Fibroblast of skin of right biceps (primary cell): ENCODE measurements at places on chromosomes 6 and 20.

GRCh38 chr6:16576451-16577368, 184.6 kb downstream of the ATXN1 start:
- DNase-seq, result no peak

GRCh38 chr20:44566811-44567210, 15.6 kb upstream of the PKIG start:
- DNase-seq, result no peak

- peak; percentile 54 for DNase-seq
Observed at GRCh38 chr6:32152769-32153563, 975 bp upstream of the PPT2 start.

DNA sequence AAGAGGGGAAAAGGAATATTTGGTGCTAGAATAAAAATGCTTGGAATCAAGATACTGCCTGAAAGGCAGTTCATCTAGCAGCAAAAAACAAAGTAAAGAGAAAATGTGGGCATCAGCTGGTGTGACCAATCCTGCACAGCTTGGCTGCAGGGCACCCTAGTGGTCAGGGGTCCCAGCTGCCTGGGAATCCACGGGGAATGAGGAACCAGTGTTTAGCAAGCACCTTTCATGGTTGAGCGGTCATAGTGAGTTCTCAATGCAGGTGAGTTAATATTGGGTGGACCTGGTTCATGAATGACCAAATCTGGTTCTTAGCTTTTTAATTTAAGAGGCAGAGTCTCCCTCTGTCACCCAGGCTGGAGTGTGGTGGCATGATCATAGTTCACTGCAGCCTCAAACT, 53.3 kb downstream of the CAP2 start:
- no peak for DNase-seq

GRCh38 chr20:44714701-44715498, at the start of gene CCN5:
CCN5 (plus strand) TSS chr20:44715369; CDS start chr20:44715391, 22 bp downstream.
- peak; percentile 78 for DNase-seq

DNA sequence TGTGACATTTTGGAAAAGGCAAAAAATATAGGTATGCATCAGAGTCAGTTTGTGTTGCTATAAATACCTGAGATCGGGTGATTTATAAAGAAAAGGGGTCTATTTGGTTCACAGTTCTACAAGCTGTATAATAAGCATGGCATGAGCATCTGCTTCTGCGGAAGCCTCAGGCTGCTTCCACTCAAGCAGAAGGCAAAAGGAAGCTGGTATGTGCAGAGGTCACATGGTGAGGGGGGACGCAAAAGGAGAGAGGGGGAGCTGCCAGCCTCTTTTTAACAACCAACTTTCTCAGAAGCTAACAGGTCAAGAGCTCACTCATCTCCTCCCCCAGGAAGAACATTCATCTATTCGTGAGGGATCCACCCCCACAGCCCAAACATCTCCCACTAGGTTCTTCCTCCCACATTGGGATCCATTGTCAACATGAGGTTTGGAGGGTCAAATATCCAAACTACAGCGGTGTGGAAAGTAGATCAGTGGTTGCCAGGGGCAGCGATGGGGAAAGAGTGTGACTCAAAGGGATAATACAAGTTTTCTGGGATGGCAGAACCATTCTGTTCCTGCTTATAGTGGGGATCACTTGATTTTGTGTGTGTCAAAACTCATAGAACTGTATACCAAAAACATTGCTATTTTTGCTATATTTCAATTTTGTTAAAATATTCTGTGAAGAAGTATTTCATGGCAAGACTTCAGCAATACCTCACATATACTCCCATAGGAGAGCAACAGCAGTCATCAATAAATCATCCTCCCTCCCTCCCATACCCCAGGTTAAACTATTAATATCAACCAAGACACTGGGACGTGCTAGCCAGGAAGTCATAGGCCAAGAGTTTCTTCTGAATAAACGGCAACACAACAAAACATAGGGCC, 9.9 kb upstream of the FAM50B start:
- peak; percentile 30 for DNase-seq

DNA sequence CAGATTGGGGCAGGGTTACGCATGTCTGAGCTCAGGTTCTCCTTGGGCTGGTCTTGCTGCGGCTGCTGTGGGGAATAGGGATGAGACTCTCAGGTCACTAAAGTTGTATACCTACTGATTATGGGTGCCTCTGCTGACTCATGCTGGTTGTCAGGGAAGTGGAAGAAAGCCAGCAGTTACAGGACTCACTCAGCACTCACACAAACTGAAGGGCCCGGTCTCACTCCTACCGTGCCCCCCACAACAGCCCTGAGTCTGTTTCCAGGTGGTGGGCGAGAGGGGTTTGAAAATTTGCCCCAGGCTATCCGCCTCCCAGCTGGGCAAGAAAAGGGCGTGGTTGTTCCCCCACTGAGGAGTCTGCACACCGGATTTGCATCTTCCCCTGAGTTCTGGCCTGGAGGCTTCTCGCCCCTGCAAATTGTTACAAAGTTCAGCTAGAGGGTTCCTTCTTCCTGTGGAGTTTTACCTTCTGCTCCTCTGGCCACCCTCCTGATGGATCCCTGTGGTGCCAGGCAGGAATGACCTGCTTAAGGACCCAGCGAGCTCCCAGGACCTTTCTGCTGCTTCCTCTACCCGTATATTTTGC, 659.2 kb downstream of the HDGFL1 start:
- no peak for DNase-seq

DNA sequence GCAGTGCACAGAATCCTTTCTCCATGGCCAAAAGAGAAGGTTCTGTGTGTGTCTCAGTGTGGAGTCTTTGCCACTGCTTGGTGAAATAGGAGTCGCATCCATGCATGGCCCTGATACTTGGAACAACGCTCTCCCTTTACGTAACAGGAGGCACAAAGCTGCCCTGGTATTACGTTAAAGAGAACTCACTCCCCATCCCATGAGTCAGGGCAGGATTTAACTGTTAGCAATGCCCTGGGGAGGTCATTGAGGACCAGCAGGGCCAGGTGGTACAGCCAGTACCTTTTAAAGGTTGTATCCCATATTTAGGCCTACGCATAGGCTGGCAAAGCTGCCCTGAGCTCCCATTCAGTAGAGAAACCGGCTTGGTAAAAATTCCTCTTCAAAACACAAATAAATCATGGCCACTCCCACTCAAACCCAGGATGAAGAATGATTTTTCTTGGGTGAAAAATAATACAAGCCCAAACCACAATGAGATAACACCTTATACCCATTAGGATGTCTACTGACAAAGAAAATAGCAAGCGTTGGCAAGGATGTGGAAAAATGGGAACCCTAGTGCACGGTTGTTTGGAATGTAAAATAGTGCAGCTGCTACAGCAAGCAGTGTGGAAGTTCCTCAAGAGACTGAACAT, 37.1 kb downstream of the MYLK4 start:
- no peak for DNase-seq

- DNase-seq, result no peak
Observed at GRCh38 chr20:19249106-19249879, 36.9 kb downstream of the SLC24A3 start.

GRCh38 chr6:89637960-89638319, 607 bp downstream of the LYRM2 start:
- DNase-seq, result no peak

GRCh38 chr6:166633732-166634535, 6.9 kb upstream of the RPS6KA2 start:
- peak; percentile 51 for DNase-seq

- no peak for DNase-seq
Observed at GRCh38 chr6:146594495-146594894, 4.3 kb upstream of the ADGB start.

DNA sequence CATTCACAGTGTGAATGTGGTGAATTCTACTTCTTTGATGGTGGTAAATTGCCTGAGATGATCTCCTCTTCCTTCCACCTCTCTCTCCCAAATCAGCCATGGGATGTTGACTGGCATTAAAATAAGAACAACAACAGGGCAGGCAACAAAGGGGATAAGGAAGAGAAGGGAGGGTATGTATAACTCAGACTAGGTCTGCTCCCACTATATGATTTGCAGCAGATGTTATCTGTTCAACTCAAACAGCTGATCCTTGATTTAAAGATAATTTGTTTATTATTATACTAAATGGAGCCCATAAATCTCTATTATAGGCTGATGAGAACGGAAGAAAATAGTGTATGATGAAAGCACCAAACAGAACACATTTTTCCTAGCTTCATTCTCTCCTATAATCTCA, 262.0 kb downstream of the BTBD3 start:
- DNase-seq, result no peak

DNA sequence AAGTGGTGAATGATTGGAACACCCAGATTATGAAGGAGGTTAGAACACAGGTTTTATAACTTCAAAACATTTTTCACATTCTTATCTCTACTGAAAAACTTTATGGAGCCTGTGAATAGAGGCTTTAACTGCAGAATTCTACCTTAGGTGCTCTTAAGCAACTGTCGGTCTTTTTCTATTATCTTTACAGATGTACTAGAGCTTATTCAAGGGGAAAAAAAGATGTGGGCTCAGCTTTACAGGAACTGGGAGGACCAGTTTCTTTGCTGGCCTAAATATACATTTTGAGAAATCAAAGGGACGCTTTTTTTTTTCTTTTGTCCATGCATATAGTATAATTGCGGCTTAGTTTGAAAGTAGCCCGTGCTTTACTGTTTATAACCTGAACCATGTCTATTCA, 58.9 kb downstream of the UST start:
- no peak for DNase-seq

GRCh38 chr20:64239449-64240242, 15.9 kb upstream of the PCMTD2 start:
- DNase-seq, result no peak

GRCh38 chr20:16035576-16035975, 537.7 kb downstream of the KIF16B start:
- DNase-seq, result no peak

GRCh38 chr6:16688984-16689636, 72.2 kb downstream of the ATXN1 start:
- DNase-seq, result peak; percentile 93

- DNase-seq, result peak; percentile 53
Observed at GRCh38 chr6:132962936-132963868, 148.8 kb downstream of the RPS12 start.

- DNase-seq, result peak; percentile 93
Observed at GRCh38 chr6:113103634-113104361, 753.3 kb upstream of the MARCKS start.

DNA sequence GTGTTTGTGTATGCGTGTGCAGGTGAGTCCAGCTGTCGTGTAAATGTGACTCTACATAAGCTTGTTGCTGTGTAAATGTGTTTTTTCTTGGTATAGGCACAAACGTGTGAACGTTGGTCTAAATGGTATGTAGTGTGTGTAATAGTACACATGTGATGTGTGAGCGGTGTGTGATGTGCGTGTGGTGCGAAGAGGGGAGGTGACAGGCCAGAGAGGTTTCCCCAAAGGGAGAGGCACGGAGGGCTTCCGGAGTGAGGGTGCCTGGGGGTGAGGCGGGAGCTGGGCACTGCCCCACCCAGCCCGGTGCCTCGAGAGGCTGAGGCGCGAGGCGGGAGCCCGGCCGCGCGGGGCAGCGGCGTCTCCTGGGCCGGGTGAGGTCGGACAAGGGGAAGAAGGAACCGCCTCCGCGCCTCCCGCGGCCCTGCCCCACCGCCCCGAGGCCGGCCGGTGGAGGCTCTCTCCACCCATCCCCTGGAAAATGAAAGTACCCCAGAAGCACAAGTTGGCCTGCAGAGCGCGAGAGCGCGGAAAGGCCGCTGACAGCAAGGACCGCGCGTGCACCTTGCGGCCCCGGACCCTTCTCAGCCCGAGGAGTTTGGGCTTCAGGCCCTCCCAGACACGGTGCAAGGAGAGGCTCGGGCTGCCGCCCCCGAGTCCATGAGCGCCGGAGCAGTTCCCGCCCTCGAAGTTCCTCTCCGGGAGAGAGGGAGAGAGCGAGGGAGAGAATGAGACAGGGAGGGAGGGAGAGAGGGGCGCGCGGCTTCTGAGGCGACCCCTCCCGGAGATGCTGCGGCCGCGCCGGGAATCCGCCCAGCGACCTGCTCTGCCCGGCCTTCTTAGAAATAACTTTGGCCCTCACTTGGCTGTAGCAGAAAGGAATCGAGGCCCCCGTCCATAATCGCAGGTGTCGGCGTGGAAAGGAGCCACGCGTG, 43.2 kb upstream of the OSTM1 start:
- no peak for DNase-seq

- DNase-seq, result no peak
Observed at GRCh38 chr6:123420512-123420911, 216.2 kb downstream of the TRDN start.

- peak; percentile 81 for DNase-seq
Observed at GRCh38 chr6:139519571-139520031, 145.2 kb upstream of the CITED2 start.

DNA sequence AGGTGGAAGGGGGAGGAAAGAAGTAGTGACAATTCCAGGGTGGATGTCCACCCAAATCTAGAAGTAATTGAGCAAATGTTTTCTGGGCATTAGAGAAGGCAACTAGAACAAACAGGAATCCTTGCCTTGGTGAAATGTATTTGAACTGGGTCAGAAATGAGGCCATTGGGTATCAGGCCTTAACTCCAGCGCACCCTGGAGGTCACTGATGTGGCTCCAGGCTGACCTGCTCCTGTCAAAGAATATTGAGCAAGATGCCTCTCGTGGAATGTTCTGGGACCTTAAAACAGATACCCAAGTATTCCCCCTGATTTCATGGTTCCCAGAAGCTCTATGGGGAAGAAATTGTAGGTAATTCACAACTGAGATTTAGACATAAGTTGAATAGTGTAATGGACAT, 6.9 kb downstream of the HLA-DPB1 start:
- DNase-seq, result peak; percentile 38

DNA sequence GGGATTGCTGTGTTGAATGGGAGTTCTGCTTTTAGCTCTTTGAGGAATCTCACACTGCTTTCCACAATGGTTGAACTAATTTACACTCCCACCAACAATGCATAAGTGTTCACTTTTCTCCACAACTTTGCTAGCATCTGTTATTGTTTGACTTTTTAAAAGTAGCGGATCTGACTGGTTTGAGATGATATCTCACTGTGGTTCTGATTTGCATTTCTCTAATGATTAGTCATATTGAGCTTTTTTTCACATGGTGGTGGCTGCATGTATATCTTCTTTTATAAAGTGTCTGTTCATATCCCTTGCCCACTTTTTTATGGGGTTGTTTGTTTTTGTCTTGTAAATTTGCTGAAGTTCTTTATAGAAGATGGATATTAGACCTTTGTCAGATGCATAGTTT, 588.3 kb upstream of the ADGRB3 start:
- DNase-seq, result no peak

DNA sequence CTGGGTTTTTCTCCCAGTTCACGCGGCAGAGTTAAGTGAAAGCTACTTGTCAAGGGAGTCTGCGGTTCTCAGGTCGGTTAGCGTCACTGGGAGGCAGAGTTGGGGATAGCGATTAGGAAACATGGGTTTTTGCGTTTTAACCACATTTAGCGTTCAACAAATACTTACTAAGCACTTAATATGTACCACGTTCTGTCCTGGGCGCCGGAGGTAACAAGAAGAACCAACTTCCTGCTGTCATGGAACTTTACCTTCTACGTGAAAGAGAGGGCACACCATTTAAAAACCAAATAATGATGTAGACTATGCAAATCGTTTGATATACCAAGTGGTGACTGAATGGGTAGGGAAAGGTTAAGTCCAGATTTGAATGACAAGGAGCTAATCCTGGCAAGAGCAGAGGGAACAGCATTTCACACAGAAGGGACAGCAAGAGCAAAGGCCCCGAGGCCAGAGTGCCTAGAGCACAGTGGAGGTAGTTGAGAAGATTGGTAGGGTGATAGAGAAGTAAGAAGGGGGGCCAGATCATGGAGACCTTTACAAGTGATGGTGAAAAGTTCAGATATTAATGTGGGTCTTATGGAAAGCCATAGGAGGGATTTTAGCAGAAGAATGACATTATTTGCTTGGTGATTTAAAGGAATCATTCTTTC, 744 bp downstream of the RIOK1 start:
- DNase-seq, result no peak
